Activated effector memory CD4-positive, alpha-beta T cell treated with anti-CD3 and anti-CD28 coated beads, Interleukin-2, amount 50 U/mL, for 16 hours (primary cell): ENCODE measurements at places on chromosomes 3 and 15.
A peak's percentile ranks its signal among the peaks of the same experiment; 100 is the strongest.

- no peak for DNase-seq
These were observed 260.0 kb downstream of the ABHD5 start for GRCh38 chr3:43950775-43951174.

- DNase-seq = no peak
These were observed 36.5 kb downstream of the ALS2CL start for GRCh38 chr3:46656778-46657556.

GRCh38 chr3:119831022-119831421 lies 49.1 kb downstream of the NR1I2 start:
- DNase-seq = no peak

- DNase-seq = no peak
These were observed 104.5 kb downstream of the LSAMP start for GRCh38 chr3:116340680-116341216.

- no peak for DNase-seq
These were observed 98.1 kb upstream of the UBE2E2 start for GRCh38 chr3:23105048-23105447.

- no peak for DNase-seq
These were observed 858 bp downstream of the RBM5 start for GRCh38 chr3:50089609-50089945.

DNA sequence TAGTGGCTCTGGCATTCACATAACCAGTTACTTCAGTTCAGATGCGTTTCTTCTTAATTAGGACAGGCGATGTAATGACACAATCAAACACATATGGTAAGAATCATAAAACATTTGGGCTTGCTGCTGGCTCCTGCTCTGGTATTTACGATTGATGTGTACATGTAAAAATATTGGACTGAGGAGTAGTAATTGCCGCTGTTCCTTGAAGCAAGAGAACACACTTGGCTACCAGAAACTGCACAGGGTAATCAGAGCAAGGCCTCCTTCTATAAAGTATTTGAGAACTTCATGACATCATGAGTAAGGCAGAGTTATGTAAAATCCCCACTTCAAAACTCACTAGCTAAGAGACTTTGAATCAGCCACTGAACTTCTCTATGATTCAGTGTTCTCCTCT lies 158.1 kb downstream of the SSR3 start:
- DNase-seq = no peak

DNA sequence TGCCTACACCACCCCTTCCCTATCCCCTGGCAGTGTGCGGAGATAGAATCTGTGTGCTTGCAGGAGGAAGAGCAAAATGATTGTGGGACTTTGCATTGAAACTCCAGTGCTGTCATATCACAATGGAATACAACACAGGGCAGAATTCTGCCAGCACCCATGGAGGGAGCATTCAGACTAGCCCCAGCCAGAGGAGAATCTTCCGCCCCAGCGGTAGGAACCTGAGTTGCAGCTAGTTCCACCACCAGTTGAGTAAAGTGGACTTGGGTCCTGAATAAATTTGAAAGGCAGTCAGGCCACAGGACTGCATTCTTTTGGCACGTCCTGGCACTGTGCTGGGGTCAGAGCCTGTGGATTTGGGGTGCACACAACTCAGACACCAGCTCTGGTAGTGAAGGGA lies 27.5 kb downstream of the NCBP2 start:
- no peak for DNase-seq

DNA sequence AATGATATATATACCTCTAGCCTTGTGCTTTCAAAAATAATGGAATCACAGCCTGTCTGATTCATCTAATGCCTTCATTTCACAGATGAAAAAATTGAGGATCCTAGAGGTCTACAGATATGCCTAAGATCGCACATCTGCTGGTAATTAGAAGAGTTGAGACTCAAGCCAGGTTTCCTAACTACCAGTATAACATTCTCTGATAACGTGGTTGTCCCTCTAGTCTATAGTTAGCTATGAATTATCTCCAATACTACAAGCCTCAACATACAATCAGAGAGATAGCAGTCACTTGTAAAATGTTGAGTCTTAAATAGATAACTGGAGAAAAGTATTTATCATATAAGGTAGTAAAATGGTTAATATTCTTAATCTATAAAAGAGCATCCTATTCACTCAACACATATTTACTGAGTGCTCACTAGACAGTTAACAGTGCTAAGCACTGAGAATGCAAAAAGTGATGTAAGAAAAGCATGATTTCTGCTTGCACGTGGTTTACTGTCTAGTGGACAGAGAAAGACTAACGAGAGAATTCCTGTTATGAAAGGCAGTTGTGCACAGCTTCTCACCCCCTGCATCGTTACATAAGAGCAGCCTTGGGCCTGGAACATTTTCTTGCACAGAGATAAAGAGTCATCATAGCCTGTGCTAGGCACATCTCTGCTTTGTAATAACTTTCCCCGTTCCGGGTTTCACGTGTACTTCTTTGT lies 4.9 kb upstream of the ENTPD3 start:
- no peak for DNase-seq

GRCh38 chr15:87716422-87716821 lies 540.1 kb downstream of the NTRK3 start:
- no peak for DNase-seq

DNA sequence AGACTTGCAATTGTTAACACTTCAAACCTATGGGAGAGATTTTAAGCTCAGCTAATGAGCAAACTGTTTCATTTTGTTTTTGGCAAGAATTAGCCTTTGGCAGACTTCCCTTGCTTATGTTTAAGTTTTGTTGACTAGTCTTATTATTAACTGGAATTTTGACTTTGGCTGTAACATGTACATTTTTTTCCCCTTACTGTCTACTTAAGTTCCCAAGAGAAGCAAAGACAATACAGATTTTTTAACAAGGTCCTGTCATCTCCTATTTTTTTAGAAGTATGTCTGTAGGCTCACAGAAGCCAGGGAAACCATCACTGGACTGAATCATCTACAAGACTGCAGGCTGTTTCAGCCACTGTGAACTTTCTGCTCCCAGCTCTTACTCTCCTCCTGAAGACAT lies 74.3 kb downstream of the DGKG start:
- DNase-seq = no peak

GRCh38 chr15:50057905-50058639 lies 61.0 kb downstream of the ATP8B4 start:
- DNase-seq = no peak

DNA sequence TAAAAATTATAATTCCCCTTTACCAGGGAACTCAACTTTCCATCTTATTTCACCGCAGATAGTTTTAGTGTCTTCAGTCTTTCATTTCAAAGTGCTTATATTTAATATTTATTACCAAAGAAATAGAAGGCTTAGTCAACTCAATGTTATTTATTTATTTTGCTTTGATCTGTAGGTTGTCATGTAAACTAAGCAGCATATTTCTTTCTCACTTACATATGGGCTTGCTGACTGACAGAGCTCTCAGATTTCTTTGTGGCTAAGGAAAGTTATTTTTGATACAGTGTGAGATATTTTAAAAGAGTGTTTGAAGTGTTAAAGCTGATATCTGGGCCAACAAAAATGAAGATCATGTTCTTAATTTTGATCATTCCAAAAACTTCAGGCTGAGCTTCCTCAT lies 331.4 kb downstream of the ROBO1 start:
- no peak for DNase-seq

DNA sequence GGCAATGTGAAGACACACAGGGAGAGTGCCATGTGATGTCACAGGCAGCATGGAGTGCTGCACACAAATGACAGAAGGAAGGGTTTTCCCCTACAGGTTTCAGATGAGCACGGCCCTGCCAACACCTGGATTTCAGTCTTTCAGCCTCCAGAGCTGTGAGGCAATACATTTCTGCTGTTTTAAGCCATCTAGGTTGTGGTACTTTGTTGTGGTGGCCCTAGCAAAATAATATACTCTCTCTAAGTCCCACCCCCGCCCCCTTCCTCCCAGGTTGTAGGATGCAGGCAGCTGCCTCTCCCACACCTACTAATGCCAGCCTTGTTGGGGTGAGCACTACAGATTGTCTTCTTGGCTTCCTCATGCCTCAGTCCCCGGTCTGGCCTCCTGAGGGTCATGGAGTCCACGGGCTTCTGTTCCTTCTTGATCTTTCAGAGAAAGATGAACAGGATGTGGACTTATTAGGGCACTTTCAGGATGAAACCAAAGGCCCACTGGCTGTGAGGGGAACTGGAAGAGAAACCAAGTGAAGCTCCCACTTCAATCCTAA lies 180.0 kb downstream of the CD47 start:
- DNase-seq = no peak

GRCh38 chr3:195030791-195031321 lies 240.1 kb downstream of the XXYLT1 start:
- peak; percentile 48 for DNase-seq

- DNase-seq = no peak
These were observed 324.7 kb downstream of the SHQ1 start for GRCh38 chr3:72523429-72524151.

DNA sequence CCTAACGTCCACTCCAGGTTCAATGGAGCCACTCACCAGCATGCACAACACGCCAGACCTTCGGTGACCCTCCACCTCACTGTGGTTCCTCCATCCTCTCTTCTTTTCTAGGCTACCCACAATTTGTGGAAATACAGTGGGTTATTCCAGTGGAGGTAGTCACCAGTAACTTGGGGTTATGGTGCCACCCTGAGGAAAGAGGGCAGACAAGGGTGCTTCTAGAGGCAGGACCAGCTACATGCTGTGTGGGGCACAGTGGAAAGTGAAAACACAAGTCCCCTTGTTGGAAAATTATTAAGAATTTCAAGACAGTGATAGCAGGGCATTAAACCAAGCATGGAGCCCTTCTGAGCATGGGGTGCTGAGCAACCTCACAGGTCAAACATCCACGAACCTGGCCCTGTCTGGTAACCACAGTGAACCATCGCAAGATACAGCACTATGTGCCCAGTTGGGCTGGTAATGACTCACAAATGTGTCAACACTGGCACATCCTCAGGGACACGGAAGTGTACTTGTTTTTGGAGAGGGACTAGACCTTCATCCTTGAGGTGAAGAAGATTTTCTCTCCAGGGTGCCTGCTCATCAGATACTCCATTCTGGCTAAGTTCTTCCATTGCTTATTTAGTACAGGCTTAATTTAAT lies 166.7 kb downstream of the STT3B start:
- no peak for DNase-seq

- peak; percentile 61 for DNase-seq
These were observed 3.7 kb downstream of the EFCC1 start for GRCh38 chr3:129004639-129005295.

DNA sequence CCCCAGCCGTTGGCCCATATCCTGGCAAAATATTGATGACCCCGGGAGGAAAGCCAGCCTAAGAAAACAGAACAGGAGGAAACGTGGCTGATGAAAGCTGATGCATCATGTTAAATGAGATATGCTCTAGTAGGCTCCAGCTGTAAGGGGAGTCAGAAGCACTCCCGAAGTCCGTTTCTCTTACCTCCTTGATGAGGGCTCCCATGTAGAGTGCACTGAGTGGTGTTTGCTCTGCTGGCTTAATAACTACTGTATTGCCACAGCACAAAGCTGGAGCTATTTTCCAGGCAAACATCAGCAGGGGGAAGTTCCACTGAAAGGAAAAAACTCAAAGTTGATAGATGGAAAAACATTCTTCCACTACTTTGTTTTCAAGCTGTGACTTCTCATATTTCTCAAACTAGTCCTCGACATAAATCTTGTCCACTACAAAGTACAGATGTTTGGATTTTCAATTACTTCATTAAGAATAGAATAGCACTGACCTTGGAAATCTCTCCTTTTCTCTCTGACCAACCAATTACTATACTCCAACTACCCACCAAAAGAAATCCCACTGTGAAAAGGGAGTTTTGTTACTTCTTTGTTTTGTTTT lies 72.7 kb downstream of the ALDH1A2 start:
- DNase-seq = no peak

GRCh38 chr15:40879609-40880008 lies 5.6 kb upstream of the RHOV start:
- no peak for DNase-seq

DNA sequence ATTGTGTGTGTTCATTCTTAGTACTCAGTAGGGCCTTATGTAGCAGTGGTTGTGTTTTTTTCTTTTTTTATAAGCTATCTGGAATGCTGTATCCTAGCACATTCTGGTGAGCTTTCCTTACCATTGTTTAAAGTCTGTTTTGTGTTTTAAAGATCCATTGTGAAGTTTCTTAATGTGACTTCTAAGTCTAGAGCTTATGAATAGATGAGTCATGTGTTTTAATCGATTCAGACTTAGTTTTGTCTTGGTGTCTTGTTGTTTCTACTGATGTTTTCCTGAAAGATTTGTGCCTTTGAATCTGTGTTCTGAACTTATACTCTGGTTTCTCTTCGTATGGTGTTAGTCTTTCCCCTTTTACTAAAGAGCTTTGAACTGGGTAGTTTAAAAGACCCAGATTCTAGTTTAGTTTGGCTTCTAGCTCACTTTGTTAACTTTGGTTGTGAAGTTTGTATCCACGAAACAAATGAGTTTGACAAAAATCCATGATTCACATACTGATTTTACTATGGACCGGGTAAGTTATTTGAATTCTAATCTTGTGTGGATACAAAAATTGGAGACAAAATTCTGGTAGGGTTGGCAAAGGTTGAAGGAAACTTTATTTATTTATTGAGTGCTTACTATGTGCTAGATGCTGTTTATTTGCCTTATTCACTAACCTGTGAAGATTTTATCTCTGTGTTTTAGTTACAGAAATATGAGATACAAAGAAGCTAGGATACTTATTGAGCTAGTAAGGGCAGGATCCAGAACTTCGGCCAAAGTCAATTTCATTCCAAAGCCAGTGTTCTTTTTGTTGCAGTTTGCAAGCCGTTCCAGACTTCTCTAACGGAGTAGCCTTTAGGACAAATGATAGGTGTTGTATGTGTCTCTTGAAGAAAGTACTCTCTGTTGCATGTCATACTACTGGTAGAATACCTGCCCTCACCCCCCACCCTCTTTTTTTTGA lies 24.8 kb downstream of the AKAP13 start:
- no peak for DNase-seq

DNA sequence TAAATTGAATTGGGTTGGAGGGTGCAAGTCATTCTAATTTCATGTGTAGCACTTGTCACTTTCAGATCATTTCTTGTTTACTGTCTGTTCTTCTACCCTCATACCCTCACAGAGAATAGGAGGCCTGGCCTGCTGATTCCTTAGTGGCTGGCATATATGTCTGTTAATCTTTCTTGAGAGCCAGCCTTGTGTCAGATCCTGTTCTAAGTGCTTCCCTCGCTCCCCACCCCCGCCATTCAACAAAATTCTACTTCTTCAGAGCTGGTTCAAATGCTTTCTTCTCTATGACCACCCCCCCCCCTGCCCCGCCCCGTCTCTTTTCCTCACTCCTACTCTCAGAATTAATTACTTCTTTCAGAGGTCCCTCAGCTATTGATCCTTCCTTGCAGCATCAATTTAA lies 1.5 kb upstream of the U2SURP start:
- no peak for DNase-seq

DNA sequence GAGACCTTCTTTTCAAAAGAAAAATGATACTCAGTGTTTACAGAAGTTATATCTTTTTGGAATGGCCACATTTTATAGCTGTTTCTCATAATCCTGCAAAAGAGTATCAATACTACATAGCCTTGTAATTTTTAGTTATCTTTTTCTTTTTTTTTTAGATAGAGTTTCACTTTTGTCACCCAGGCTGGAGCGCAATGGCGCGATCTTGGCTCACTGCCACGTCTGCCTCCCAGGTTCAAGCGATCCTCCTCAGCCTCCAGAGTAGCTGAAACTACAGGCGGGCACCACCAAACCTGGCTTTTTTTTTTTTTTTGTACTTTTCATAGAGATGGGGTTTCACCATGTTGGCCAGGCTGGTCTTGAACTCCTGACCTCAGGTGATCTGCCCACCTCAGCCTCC lies 53.6 kb downstream of the ANKRD28 start:
- DNase-seq = no peak

- no peak for DNase-seq
These were observed 249.1 kb downstream of the OCA2 start for GRCh38 chr15:27850050-27850449.
